Thoracic aorta (tissue), 2 donors: ENCODE measurements at places on chromosomes 5 and 9. TPM values are rescaled to one million over a fixed set of nuclear protein-coding genes. Genes with fewer than 3 reads are reported as not detected.

SEMA6A gene
- 11.4 TPM for total RNA-seq

IL13 gene
- 2.8 TPM for total RNA-seq

TNFAIP8 gene
- 34.1 TPM for total RNA-seq

HBEGF gene
- total RNA-seq = 36.0 TPM

SERF1A gene
- total RNA-seq = 10.0 TPM

PCDHB10 gene
- total RNA-seq = 6.1 TPM

MOB3B gene
- total RNA-seq = 11.1 TPM

PCDHB14 gene
- total RNA-seq = 14.6 TPM

CCDC180 gene
- total RNA-seq = 5.8 TPM

CCNJL gene
- 3.0 TPM for total RNA-seq

PCDHB11 gene
- 6.0 TPM for total RNA-seq

IRX2 gene
- total RNA-seq = 0.54 TPM

RASGEF1C gene
- not detected for total RNA-seq

C9orf50 gene
- total RNA-seq = not detected

SAPCD2 gene
- total RNA-seq = 0.92 TPM

FOXD4L3 gene
- total RNA-seq = not detected

SLC6A3 gene
- total RNA-seq = 0.14 TPM

UGT3A2 gene
- not detected for total RNA-seq

UGT3A1 gene
- not detected for total RNA-seq

LPAR1 gene
- 94.0 TPM for total RNA-seq

HTR1A gene
- total RNA-seq = not detected

IL9 gene
- total RNA-seq = not detected

IL31RA gene
- total RNA-seq = 6.6 TPM

GHR gene
- total RNA-seq = 6.4 TPM

AGPAT2 gene
- 66.8 TPM for total RNA-seq

ANKRD34B gene
- not detected for total RNA-seq

DOCK2 gene
- total RNA-seq = 40.3 TPM

FIBCD1 gene
- not detected for total RNA-seq

KIF20A gene
- 1.1 TPM for total RNA-seq

GNA14 gene
- 5.8 TPM for total RNA-seq

FBP2 gene
- total RNA-seq = not detected

ZNG1A gene
- 27.2 TPM for total RNA-seq

PTPDC1 gene
- 24.8 TPM for total RNA-seq

DPH7 gene
- total RNA-seq = 43.7 TPM

PPP3R2 gene
- not detected for total RNA-seq

OLFML2A gene
- total RNA-seq = 6.7 TPM

CTXN3 gene
- not detected for total RNA-seq

SPINK5 gene
- 0.54 TPM for total RNA-seq

RASEF gene
- total RNA-seq = not detected

LCN15 gene
- total RNA-seq = not detected

PLAC8L1 gene
- total RNA-seq = not detected

TMEM215 gene
- not detected for total RNA-seq

TTC23L gene
- not detected for total RNA-seq

LRRC19 gene
- not detected for total RNA-seq

CDH18 gene
- not detected for total RNA-seq

ADAMTSL1 gene
- total RNA-seq = 61.4 TPM

SEMA5A gene
- total RNA-seq = 13.3 TPM

PCDHB13 gene
- 16.1 TPM for total RNA-seq

CDX1 gene
- total RNA-seq = not detected

CTNND2 gene
- not detected for total RNA-seq
